Stimulated activated CD8-positive, alpha-beta memory T cell treated with anti-CD3 and anti-CD28 coated beads, Interleukin-2, amount 100 ng/mL, for 1 hour (primary cell): ENCODE measurements at places on chromosomes 3 and 15.

- DNase-seq, result no peak
These were observed 9.1 kb downstream of the FES start for GRCh38 chr15:90893175-90894090.

DNA sequence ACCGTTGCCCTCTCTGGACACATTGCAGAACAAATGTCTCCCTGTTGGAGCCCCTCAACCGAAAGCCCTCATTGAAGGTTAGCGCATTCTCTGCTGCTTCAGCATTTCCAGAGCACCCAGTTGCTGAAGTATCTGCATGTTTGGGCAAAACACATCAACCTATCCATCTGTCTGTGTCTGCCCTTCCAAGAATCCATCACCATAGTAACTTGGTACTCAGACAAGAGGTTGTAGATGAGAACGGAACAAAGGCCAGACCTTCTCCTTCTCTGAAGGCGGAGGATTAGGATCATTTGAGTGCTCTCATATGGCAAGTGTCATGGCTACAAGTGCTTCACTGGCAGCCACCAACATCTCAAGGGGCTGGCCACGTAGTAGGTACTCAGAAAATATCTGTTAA lies 23.1 kb upstream of the RHO start:
- no peak for DNase-seq

- no peak for DNase-seq
These were observed 52.2 kb upstream of the HES1 start for GRCh38 chr3:194083637-194084224.

DNA sequence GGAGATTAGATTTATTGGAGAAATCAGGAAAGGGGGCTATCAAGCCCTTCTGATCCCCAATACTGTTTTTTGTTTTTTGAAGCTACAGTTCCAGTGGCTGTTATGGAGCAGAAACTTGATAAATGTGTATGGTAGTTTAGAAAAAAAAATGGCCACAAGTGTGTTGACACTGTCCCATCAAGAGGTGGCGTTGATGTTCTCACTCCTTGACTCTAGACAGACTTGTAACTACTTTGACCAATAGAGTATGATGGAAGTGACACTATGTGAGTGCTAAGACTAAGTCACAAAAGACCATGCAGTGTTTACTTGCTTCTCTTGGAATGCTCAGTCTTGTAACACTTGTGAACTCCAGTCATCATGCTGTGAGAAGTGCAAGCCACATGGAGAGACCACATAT lies 356.7 kb downstream of the PDCD6IP start:
- no peak for DNase-seq

GRCh38 chr3:127820221-127820825 lies 2.0 kb downstream of the MGLL start:
- DNase-seq, result no peak

DNA sequence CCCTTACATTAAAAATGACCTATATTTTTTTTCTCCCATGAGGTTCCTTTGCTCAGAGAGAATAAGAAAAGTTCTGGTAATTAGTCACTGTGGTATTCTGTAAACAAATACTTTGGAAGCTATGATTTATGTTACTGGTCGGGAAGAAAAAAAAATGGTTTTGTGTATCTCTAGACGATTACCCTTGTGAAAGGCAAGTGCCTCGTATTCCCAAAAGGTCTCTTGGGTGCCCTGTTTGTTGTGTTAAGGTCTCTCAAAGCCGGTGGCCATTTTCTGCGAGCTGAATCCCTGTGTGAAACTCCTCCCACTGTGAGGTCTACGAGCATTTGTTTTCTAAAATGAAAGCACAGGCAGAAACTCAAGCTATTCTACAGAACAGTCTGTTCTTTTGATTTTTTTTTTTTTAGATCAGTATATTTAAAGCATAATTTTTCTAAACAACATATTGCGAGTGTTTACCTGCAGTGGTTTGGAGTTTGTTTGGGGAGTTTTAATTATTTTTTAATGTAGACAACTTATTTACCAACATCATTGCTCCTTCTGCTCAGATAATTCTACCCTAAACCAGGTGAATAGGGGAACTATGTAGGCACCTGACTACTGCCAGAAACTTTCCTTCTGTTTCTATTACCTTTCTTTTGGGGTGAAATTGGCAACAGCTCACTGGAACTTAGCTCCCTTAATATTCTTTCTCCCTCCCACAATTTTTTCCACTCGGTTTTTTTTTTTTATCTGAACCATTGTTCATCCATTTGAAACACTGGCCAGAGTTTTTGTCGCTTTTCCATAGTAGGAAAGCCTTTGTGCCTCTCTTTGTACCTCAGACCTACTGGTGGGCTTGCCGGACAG lies 44.0 kb downstream of the ZBTB38 start:
- DNase-seq, result no peak

GRCh38 chr15:90000186-90001001 lies 730 bp upstream of the ZNF710 start:
- no peak for DNase-seq

DNA sequence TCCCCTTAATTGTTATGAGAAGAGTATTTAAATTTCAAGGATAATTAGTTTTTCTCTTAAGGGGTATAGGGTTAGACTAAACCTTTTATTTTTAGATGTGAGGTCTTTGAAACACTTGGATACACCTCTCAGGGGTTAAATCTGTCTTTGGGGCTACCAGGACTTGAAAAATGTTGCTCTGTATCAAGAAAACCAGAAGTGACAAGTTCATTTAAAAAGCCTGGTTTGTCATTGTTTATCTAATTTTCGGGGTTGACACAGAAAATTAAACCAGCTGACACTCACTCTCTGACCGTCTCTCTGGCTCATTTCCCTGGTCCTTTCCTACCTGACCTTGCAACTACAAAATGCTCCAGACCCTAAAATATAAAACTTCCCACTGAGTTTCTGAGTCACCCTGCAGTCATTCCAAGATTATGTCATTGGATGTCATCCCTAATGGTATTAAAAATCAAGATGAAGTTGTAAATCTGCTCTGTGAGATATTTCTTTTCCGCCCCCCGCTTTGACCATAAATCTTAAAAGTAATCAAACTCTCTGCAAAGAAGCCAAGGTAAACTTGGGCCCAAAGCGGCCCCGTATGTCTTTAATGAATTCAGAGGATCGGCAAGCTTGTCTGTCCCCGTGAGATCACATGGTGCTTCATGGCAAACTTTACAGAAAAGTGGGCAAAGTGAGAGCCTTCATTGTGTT lies 32.9 kb upstream of the SKOR1 start:
- DNase-seq, result no peak

DNA sequence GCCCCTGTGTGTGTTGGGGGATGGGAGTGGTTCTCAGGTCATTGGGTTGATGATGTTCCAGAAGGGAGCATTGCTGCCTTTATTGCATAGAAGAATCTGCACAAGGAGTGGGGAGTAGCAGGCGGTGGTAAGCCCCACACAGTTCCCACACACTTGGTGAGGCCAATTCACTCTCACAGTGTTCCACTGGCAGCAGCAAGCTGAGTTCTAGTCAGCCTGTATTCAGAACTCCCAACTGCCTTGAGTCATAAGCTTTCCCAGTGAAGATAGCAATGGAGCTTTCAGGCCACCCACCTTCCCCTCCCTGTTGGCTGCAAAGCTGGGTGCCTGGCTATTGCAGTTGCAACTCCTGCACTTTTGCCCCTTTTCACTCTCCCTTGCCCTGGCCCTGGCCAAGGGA lies 181.1 kb upstream of the RBMS3 start:
- no peak for DNase-seq

DNA sequence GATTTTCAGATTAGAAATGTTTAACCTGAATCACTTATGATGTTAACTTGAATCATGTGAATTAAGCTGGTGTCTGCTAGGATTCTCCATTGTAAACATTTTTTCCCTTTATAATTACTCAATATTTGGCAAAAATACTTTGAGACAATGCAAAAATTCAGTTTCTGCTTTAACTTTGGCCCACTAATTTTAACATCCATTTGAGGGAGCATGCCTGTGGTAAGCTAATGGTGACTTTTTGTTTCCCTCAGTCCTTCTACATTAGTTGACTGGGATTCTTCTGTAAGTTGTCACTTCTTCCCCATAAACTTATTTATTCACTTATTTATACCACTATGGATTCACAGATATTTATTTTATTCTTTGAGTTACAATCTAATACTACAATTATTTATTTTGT lies 59.3 kb downstream of the PIK3R4 start:
- DNase-seq, result no peak

DNA sequence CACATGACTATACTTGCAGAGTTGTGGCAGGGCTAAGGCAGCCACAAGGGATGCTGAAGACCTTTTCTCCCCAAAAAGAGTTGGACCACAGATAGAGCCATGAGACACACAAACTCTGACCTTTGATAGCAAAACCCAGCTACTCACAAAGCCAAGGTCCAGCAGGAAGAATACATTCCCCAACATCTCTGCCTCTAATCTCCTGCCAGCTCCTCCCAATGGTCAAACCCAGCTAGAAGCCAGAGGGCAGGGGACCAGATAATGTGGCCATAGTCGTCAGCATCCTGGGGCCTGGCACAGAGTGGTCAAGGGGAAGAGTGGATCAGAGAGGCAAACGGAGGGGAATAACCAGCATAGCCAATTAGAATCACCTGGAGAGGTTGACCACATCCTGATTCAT lies 28.2 kb downstream of the SLC6A1 start:
- no peak for DNase-seq

DNA sequence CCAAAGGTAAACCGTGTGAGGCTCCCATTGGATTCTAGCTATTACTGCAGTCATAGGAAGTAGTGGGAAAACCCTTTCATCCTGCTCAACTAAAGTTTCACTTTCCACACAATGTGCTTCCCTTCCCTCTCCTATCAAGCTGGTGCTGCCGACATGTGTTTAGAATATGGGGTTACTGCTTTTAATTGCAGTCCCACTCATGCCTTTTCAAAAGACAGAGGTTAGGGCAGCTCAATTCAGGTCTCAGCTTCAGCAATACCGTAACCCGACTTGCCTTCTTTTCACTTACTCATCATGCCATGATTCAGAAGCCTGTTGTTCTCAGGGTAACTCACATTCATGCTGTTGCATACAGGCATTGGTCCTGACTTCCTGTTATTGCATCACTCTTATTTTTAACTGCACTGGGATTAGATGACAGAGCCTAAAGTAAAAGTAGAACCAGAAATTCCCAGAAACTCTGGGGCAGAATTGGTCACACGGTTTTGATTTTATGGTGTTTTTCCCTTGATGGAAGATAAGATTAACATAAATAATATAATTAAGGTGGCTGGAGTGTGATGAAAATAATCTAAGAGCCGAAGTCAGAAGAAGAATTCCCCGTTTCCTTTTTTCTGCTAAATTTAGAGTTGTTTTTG lies 45.7 kb downstream of the C2CD4B start:
- DNase-seq, result no peak

- DNase-seq, result no peak
These were observed 2.4 kb downstream of the EHD4 start for GRCh38 chr15:41969851-41970431.

DNA sequence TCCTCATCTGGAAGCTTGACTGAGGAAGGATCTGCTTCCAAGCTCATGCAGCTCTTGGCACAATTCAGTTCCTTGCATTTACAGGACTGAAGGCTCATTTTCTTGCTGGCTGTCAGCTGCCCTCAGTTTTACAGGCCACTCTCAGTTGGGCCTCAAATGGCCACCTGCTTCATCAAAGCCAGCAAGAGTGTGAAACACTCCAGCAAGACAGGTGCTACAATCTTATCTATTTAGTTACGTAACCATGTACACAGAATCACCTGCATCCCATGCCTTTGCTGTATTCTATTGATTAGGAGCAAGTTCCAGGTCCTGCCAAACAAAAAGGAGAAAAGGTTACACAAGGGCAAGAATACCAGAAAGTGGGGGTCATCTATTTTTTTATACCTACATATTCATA lies 40.8 kb downstream of the RHCG start:
- DNase-seq, result no peak

DNA sequence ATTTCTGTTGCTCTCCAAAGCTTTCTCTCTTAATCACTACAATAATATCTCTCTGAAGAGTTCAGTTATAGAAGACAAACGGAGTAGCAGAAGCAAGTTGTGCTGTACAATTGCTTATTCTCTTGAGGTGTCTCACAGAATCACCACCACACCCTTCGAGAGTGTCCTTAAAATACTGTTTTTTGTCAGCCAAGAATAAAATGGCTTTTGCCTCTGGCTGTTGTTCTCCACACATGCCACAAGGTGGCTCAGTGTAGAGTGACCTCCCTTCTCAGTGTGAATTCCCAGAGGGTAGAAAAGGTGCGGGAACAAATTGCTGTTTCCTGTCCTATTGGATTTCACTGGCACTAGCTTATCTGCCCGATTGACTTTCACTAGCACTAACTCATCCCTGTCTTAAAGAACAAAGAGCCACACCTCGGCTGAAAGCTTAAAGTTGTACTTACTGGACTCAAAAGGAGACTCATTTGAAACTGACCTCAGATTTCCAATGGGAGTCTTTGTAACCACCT lies 134.2 kb upstream of the SATB1 start:
- no peak for DNase-seq

DNA sequence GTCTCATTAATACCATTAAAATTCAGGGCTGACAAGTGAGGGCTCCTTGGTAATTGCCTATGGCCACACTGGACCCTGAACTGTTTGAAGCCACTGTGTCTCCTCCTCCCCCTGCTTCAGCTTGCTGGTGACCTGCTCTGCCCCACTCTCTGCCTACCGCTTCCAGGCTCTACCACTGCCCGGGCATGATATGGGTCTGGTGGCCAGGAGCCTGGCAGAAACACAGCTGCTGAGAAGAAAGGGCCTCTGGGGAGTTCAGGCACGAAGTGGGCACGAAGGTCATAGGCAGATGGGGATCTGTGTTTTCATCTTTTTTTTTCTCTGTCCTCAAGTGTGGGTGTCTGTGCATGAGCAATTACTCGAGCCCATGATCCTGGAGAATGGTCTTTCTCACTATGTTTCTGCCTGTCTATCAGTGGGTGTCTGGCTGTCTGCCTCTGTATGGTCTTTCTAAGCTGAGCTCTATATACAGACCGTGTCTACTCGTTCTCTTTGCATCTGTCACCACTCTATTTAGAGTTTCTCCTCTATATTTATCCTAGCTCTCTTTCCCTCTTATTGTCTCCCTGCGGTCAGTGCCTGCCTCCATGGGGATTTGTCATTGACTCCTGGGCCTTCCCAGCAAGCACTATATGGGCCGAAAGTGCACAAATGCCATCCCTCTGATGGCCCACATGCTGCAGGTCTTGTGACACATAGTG lies 42.1 kb upstream of the EPHB1 start:
- DNase-seq, result no peak

DNA sequence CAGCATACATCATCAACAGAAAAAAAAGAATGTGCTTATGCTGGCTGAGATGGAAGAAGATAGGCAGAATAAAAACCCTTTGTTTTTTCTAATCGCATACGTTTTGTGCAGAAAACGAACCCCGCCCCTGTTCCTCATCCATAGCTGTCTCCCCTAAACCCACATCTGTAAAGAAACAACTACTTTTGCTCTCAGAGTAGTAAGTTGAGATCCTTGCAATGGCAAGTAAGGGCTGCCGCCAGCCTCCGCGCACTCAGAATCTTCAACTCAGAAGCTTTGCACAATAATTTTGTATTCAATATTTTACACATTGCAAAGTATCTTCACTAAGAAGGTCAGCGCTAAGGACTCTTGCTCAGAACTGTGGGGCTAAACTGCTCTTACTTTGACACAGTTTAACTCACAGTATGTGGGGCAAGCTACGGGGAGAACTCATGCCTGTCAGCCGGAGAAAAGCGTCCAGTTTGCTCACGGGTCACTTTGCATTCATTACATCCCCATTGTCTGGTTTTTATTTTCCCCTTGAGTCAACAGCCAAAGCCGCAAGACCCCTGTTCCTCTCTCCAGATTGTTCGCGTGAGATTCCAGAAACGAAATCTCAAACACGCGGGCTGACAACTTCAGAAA lies 1.0 kb downstream of the LYSMD4 start:
- no peak for DNase-seq
